Stimulated activated naive B cell treated with anti-CD40 and anti-IgM and Interleukin-4, amounts not matched to agents 10 μg/mL and 1 μg/mL and 100 μg/mL, for 72 hours (primary cell): ENCODE measurements at places on chromosomes 2 and 18.
A peak's percentile ranks its signal among the peaks of the same experiment; 100 is the strongest.

DNA sequence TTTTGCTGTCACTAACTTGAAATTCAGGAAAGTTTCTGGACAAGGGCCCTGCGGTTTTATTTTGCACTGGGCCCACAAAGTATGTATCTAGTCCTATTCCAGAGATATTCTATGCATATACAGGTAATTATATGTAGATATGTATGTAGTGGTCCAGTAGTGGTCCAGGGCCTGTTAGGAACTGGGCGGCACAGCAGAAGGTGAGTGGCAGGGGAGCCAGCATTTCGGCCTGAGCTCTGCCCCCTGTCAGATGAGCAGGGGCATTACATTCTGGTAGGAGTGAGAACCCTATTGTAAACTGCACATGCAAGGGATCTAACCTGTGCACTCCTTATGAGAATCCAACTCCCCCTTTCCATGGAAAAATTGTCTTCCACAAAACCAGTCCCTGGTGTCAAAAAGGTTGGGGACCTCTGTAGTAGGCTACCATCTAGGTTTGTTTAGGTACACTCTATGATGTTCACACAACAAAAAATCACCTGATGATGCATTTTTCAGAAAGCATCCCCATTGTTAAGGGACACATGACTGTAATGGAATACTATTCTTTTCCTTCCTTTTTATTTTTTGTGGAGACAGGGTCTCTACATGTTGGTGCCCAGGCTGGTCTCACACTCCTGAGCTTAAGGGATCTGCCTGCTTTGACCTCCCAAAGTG lies 2.8 kb upstream of the PPP4R3B start:
- no peaks in the 10 kb centered on the region for H3K27me3 ChIP-seq
- DNase-seq: no peak
- H3K4me1 ChIP-seq: peaks cover 28% of the 10 kb centered on the region
- peak overlapping the region; percentile 25 for H3K27ac ChIP-seq

- peaks cover 43% of the 10 kb centered on the region for H3K4me1 ChIP-seq
- H3K27me3 ChIP-seq: peaks cover 38% of the 10 kb centered on the region
- H3K36me3 ChIP-seq: peaks cover 19% of the 10 kb centered on the region
- peak overlapping the region; percentile 98 for H3K27ac ChIP-seq
- DNase-seq: peak; percentile 90
These were observed 166.8 kb upstream of the ID2 start for GRCh38 chr2:8514796-8515758.

DNA sequence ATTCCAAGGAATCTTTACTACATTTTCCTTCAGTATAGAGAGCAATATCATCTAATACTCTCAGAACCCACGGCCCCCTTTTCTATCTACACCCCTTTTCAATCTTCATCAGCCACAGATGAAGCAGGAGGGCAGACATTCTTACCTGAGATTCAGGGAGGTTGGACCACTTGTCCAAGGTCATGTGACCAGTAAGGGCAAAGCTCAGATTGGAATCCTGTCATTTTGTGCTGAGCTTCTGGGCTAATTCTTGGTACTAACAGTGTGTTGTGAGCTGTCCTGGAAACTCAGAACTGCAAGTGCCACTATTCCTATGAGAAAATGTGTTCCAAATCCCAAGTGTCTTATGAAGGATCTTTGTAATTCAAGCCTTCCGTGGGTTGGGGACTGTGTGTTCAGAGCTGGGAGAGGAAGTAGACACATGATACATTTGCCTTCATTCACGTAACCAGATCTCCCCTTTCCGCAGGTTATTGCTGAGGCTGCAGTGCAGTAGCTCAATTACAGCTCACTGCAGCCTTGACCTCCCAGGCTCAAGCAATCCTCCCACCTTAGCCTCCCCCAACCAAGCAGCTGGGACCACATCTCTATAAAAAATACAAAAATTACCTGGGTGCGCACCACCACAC lies 3.3 kb downstream of the CHRNA1 start:
- peaks cover 5% of the 10 kb centered on the region for H3K4me1 ChIP-seq
- peaks cover 34% of the 10 kb centered on the region for H3K27me3 ChIP-seq
- H3K36me3 ChIP-seq: no peaks in the 10 kb centered on the region
- no peak overlapping the region for H3K27ac ChIP-seq
- no peak overlapping the region for H3K4me3 ChIP-seq

GRCh38 chr2:145221516-145221915 lies 701.6 kb upstream of the ZEB2 start:
- DNase-seq: no peak
- H3K4me1 ChIP-seq: peaks cover 31% of the 10 kb centered on the region
- no peak overlapping the region for H3K4me3 ChIP-seq
- no peaks in the 10 kb centered on the region for H3K27me3 ChIP-seq
- H3K36me3 ChIP-seq: no peaks in the 10 kb centered on the region

DNA sequence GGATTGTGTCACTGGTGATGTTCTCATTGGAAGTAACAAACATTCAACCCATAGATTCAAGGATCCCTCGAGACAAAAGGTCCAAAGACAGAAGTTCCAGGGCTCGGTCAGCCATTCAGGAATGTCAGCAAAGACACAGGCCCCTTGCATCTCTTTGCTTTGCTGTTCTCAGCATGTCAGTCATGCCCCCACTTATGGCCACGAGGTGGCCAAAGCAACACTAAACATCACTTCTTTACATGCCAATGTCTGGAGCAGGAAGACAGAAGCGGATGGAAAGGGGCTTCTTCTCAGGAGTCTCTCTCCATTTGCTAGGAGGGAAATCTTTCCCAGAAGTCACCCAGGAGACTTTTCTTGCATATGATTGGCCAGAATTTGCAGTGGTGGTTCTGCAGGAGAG lies 191.6 kb upstream of the SP5 start:
- DNase-seq: no peak
- H3K4me3 ChIP-seq: no peak overlapping the region
- H3K4me1 ChIP-seq: no peaks in the 10 kb centered on the region
- H3K36me3 ChIP-seq: no peaks in the 10 kb centered on the region
- no peak overlapping the region for H3K27ac ChIP-seq
- no peaks in the 10 kb centered on the region for H3K27me3 ChIP-seq

GRCh38 chr2:8623958-8624591 lies 57.8 kb upstream of the ID2 start:
- H3K36me3 ChIP-seq: no peaks in the 10 kb centered on the region
- H3K4me1 ChIP-seq: peaks cover 26% of the 10 kb centered on the region
- H3K4me3 ChIP-seq: no peak overlapping the region
- H3K27me3 ChIP-seq: peaks cover 35% of the 10 kb centered on the region

GRCh38 chr18:74563999-74564398 lies 29.7 kb downstream of the CNDP1 start:
- H3K27ac ChIP-seq: no peak overlapping the region
- H3K36me3 ChIP-seq: peaks cover 28% of the 10 kb centered on the region
- H3K27me3 ChIP-seq: peaks cover 10% of the 10 kb centered on the region
- no peak for DNase-seq

- H3K4me1 ChIP-seq: no peaks in the 10 kb centered on the region
- H3K27me3 ChIP-seq: no peaks in the 10 kb centered on the region
- no peak overlapping the region for H3K27ac ChIP-seq
- H3K36me3 ChIP-seq: no peaks in the 10 kb centered on the region
These were observed 1348.0 kb upstream of the TMEFF2 start for GRCh38 chr2:193542762-193543161.

- H3K4me1 ChIP-seq: peaks cover 9% of the 10 kb centered on the region
- H3K27me3 ChIP-seq: no peaks in the 10 kb centered on the region
- H3K36me3 ChIP-seq: peaks cover 16% of the 10 kb centered on the region
- DNase-seq: no peak
- H3K4me3 ChIP-seq: no peak overlapping the region
- no peak overlapping the region for H3K27ac ChIP-seq
These were observed 102.6 kb downstream of the MTCL1 start for GRCh38 chr18:8808001-8808400.

GRCh38 chr2:59892398-59892797 lies 661.1 kb downstream of the BCL11A start:
- H3K36me3 ChIP-seq: no peaks in the 10 kb centered on the region
- H3K27me3 ChIP-seq: no peaks in the 10 kb centered on the region
- DNase-seq: no peak
- H3K4me3 ChIP-seq: no peak overlapping the region

DNA sequence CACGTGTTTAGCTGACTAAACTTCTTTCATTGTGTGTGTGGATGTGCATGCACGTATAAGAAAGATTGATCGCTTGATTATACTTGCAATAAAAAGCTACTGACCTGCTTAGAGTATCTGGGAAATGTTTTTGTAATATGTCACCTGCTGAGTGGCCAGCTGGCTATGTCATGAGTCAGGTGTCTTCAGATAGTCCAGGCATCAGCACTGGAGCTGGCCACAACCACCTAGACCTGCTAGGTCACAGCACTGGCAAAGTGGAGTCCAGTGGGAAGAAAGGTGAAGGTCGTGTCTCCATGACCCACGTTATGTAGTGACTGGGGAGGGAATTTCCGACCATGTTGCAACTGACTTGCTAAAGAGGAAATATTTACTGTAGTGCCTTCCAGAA lies 147.0 kb downstream of the ESCO1 start:
- DNase-seq: no peak
- H3K4me3 ChIP-seq: no peak overlapping the region
- H3K36me3 ChIP-seq: no peaks in the 10 kb centered on the region
- H3K4me1 ChIP-seq: peaks cover 3% of the 10 kb centered on the region
- H3K27me3 ChIP-seq: peaks cover 5% of the 10 kb centered on the region
- H3K27ac ChIP-seq: no peak overlapping the region

DNA sequence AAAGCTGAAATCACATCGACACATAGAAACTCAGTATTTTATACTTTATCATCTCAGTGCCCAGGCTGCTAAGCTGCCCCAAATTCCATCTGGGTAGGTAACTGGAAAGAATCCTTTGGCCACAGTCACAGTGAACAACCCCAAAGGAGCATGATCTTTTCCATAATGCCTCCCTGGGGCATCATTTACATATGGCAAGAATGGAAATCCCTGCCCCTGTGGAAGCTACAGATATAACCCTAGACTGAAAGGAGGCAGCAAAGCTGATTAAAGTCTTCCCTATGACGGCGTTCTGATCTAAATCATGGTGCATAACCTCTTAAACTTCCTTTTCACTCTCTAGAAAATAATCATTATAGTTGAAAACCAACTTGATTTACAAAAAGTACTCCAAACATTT lies 41.5 kb downstream of the MAP3K19 start:
- no peak overlapping the region for H3K4me3 ChIP-seq
- H3K27ac ChIP-seq: no peak overlapping the region
- peaks cover 3% of the 10 kb centered on the region for H3K4me1 ChIP-seq
- DNase-seq: no peak
- H3K36me3 ChIP-seq: no peaks in the 10 kb centered on the region

DNA sequence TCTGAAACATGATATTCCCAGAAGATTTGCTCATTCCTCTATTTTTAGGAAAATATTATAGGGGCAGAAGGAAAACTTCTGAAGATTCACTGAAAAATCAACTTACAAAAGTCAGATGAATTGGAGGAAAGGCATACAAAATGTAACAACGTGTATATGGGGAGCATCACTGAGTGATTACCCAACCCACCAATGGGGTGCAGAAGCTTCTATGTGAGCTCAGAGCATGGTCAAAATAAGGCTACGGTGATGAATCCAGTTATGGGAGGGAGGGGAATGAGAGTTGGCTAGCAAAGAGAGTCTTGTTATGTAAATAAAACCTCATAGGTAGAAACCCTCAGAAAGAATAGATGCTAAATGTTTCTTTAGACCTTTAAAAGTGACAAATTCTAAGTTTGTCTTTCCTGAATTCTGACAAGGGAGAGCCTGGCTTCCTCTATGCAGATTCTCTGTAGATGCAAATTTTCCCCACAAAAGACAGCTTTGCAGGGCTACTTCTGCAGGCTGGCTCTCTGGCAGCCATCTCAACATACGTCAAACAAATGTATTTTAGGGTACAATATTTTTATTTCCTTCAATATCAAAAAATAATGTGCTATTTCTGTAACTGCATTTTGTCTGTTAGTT lies 171.4 kb upstream of the NDUFV2 start:
- no peak overlapping the region for H3K4me3 ChIP-seq
- H3K27me3 ChIP-seq: no peaks in the 10 kb centered on the region
- peaks cover 2% of the 10 kb centered on the region for H3K36me3 ChIP-seq
- DNase-seq: no peak

DNA sequence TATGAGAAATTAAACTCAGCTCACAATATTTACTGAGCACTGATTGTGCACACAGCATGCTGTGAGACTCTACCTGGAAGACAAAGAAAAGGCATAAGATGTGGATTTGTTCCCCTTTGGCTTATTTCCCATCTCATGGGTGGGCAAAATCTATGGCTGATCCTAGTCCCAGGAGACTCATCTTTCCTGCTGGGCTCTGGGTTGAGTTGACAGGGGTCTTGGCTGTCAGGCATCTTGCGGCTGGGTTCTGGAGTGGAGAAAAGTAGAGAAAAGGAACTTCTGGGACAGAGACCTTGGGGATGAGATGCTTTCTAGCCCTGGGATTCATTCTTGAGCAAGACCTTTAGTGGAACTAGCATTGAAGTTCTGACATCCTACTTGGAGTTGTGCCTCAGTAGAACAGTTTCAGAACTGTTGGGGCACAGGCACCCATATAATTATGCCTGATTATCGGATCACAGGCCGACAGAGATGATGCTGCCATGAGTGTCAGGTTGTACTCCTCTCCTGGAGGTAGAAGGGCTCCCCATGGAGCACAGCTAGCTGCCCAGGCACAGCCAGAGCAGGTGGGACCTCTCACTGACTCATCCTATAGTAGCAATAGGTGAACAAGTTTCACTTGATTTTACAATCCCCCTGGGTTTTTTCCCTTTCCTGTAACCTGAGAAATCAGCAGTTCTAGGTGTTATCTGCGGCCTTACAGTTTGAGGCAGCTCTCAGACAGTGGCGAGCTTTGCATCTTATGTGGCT lies 260.9 kb downstream of the CYRIA start:
- no peak overlapping the region for H3K27ac ChIP-seq
- no peaks in the 10 kb centered on the region for H3K36me3 ChIP-seq
- H3K4me1 ChIP-seq: no peaks in the 10 kb centered on the region
- no peaks in the 10 kb centered on the region for H3K27me3 ChIP-seq
- DNase-seq: no peak

GRCh38 chr2:74983631-74984392 lies 25.4 kb downstream of the POLE4 start:
- no peak overlapping the region for H3K4me3 ChIP-seq
- no peaks in the 10 kb centered on the region for H3K27me3 ChIP-seq
- DNase-seq: no peak
- H3K4me1 ChIP-seq: peaks cover 34% of the 10 kb centered on the region
